A549 treated with Mapracorat at 1 μM for 4 hours (cell line): ENCODE measurements at places on chromosomes 16 and 17. TPM values are rescaled to one million over a fixed set of nuclear protein-coding genes. Genes with fewer than 3 reads are reported as not detected.

Gene TMC8
- 0.16 to 0.27 TPM (median 0.26 TPM) in 5 replicates for total RNA-seq

Gene GH1
- total RNA-seq, result not detected in 5 replicates

Gene CDK3
- 4.2 to 6.2 TPM (median 4.7 TPM) in 5 replicates for total RNA-seq

Gene BIRC5
- 102 to 105 TPM (median 103 TPM) in 5 replicates for total RNA-seq

Gene UTS2R
- total RNA-seq, result not detected in 5 replicates

Gene SLC9A5
- total RNA-seq, result 1.1 to 1.9 TPM (median 1.5 TPM) in 5 replicates

Gene SOST
- total RNA-seq, result not detected in 5 replicates

Gene CRHR1
- 0.07 to 0.28 TPM (median 0.17 TPM) in 4 of 5 replicates, not detected in the other for total RNA-seq
